ENCODE measurements at places on chromosomes 6 and 20. TPM values are rescaled to one million over a fixed set of nuclear protein-coding genes. Genes with fewer than 3 reads are reported as not detected.

Gene FAM209A
- not detected for total RNA-seq

GRCh38 chr6:148693882-148694484 lies 52.8 kb upstream of the UST start:
- DNase-seq = peak; percentile 4

Gene FAM83B
- not detected for total RNA-seq

Gene PCSK2
- not detected for total RNA-seq

DNA sequence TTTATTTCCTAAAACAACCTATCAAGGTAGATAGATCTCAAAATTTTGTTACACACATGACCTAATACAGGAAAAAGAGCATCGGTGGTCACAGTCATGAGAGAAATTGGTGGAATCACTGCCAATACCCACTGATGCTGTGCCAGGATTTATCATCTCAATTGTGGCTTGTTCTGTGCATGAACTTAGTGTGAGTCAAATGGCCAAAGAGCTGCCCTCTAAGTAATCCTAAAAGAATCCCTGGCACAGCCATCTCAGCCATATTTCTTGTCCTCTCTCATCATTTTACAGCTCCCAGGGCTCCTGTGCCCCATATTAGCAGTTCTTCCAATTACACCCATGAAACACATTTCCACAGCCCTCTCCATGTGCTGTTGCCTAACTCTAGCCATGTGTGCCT lies 6.1 kb downstream of the GSTA5 start:
- DNase-seq = peak; percentile 90

DNA sequence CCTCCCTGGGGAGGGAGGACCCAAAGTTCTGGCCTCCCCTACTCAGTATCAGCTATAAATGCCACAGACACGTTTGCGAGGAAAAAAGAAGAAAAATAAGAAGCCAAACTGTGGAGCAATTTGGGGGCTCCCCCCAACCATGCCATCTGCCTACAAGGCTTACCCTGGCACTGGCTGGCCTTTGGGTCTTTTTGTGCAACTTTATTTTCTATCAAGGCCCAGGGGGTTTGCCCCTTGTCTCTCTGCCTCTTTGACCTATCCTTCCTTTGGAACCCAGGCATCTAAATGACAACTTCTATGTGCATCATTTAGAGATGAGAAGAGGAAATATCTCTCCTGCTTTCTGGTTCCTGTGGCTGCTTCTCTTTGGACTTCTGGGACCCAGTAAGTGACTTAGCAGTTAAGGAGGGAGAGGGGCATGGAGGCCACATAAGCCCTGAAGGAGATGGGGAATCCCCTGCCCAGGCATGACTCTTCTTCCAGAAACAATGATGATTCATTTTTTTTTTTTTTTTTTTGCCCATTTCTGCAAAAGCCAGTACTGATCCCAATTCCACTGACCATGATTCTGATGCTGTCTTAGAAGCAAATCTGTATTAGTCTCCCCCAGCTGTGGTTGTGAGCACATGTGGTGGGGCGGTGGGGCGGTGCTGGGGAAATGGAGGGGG lies at the start of gene MUC22:
MUC22 (plus strand) TSS at position 82 of the 668 bp plus-strand sequence; CDS start at position 315, 233 bp downstream.
- DNase-seq = peak; percentile 51

Gene ENTPD6
- total RNA-seq = 46.4 TPM

- no peak for DNase-seq
Observed at GRCh38 chr6:52102405-52102804, 15.0 kb upstream of the PKHD1 start.

Gene HAO1
- total RNA-seq = not detected

DNA sequence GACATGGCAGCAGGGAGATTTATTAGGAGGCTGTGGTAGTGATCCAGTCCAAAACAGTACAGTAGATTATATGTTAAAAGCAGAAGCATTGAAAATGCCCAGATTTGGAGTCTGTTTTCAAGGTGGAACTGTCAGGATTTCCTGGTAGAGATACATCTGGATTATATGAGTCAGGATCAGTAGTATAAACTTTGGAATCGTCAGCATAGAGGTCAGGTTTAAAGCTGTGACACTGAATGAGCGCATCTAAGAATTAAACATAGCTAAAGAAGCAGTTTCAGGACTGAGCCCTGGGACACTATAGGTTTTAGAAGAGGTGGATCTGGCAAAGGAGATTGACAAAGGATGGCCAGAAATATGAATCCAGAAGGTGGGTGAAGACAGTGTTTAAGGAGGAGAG lies 60.4 kb downstream of the RNF144B start:
- no peak for DNase-seq

- DNase-seq = no peak
Observed at GRCh38 chr6:150537491-150537890, 62.2 kb upstream of the PLEKHG1 start.

GRCh38 chr20:57786304-57786932 lies 76.6 kb upstream of the PMEPA1 start:
- no peak for DNase-seq

- peak; percentile 63 for DNase-seq
Observed at GRCh38 chr20:51156041-51156982, 133.4 kb upstream of the KCNG1 start.

DNA sequence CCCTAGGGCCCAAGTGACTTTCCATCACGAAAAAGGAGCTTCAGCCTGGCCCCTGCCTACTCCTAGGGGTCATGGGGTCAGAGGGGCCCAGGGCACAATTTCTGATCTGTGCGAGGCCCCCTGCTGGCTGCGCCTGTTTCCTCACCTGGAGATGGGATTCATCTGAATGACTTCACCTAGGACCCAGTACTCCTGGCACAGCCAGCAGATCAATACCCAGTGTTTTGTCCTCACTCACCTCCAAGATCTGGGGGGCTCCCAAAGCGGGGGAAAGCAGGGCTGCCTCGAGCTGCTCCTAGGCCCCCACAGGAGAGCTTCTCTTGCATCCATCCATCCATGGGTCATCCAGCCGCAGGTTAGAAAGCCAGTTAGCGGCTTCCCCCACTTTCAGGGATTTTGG lies 33.8 kb downstream of the CD40 start:
- DNase-seq = no peak

DNA sequence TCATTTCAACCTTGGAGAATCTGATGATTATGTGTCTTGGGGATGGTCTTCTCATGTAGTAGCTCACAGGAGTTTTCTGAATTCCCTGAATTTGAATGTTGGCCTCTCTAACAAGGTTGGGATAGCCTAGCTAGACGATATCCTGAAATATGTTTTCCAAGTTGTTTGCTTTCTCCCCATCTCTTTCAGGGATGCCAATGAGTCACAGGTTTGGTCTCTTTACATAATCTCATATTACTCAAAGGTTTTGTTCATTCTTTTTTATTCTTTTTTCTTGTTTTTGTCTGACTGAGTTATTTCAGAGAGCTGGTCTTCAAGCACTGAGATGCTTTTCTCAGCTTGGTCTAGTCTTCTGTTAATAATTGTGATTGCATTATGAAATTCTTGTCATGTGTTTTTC lies 42.7 kb upstream of the COL9A1 start:
- no peak for DNase-seq

Gene CFB
- 7.3 TPM for total RNA-seq

- no peak for DNase-seq
Observed at GRCh38 chr20:48799328-48800105, 28.3 kb downstream of the PREX1 start.

Gene MAPK13
- 6.6 TPM for total RNA-seq

GRCh38 chr6:160523223-160523622 lies 140.9 kb downstream of the LPA start:
- DNase-seq = no peak

Gene SLC18B1
- total RNA-seq = 3.4 TPM

DNA sequence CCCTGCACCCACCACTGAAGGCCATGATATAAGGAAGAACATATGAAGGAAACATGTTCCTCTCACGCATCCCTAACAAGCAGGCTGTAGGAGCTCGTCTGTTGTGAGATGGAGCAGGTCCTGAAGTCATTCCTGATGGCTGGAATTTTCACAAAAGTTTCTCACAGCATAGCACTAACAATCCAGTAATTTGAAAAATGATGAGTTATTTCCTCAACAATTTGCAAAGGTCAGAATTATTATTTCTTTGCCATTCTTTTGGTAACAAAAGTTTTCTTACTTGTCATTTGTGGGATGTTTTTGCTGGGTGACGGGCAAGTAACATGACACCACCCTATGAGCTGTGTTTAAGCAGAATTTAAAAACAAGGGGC lies 27.6 kb upstream of the FRMD1 start:
- peak; percentile 20 for DNase-seq

DNA sequence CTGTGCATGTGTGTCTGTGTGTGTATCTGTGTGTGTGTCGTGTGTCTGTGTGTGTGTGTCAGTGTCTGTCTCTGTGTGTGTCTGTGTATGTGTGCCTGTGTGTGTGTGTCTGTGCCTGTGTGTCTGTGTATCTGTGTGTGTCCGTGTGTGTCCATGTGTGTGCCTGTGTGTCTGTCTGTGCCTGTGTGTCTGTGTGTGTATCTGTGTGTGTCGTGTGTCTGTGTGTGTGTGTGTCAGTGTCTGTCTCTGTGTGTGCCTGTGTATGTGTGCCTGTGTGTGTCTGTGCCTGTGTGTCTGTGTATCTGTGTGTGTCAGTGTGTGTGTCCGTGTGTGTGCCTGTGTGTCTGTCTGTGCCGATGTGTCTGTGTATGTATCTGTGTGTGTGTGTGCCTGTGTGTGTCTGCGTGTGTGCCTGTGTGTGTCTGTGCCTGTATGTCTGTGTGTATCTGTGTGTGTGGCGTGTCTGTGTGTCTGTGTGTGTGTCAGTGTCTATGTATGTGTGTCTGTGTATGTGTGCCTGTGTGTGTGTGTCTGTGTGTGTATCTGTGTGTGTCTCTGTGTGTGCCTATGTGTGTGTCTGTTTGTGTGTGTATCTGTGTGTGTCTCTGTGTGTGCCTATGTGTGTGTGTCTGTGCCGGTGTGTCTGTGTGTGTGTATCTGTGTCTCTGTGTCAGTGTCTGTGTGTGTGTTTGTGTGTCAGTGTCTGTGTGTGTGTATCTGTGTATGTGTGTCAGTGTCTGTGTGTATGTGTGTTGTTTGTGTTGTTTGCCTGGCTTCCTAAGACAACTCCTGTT lies 11.6 kb downstream of the SNPH start:
- no peak for DNase-seq

Gene JPH2
- total RNA-seq = 9.7 TPM

Gene SSR1
- 129 TPM for total RNA-seq

DNA sequence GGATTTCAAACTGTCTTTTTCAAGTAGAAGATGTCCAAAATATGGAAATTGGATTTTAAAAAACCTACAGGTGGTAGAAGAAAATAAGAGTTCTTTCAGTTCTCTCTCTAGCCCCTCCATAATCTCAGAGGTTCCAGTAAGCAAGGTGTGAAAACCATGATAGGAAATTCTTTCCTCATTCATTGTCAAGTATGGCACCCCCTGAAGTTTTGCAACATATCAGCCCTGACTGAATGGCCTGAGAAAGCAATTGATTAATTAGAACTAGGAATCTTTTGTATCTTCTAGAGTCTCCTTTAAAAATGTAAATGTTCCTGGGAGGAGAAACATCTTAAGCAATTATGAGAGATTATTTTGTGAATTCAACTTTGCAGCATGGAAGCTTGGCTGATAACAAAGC lies 198.7 kb upstream of the STXBP5 start:
- no peak for DNase-seq

DNA sequence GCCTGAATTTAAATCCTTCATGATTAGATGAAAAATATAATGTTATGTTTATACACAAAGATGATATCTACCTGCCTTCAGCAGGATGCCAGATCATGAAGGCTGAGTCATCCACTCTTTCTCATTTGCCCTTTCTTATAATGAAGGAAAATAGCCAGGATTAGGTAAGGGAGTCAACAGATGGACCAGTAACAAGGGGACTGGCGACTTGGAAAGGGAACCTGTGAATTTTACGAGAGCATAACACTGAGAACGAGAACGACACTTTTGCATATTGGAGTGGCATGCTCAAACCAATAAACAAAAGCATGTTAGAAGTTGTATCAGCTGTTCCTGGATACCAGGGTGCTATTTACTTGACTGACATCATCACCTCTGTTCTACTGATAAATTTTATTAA lies 154.0 kb downstream of the LAMP5 start:
- DNase-seq = no peak

- no peak for DNase-seq
Observed at GRCh38 chr6:45586216-45587171, 208.8 kb upstream of the SUPT3H start.

Gene ORC3
- total RNA-seq = 34.7 TPM

Gene BPIFB1
- not detected for total RNA-seq

DNA sequence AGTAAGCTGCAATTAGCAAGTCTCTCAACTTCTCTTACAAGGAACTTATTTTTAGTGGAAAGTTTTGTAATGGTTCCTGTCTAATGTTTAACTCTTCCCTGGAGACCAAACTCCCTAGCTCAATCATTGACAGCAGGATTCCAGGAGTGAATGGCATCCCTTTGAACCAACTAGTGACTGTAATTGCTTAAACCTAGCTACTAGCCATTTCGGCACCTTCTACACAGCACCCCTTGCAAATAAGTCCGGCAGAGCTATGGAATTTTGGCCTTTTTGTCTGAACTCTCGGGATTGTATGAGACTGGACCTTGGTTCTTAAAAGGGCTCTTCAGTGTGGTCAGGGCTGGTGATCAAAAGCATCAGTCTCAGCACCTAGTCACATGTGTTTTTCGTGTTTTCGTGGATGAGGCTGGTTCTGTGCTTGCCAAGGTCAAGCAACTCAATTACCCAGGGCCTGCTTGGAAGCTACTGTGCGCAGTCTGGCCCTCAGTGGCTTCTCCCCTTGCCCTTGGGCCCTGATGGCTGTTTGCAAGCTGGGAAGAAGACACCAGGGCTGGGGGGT lies 135.3 kb upstream of the NEDD9 start:
- DNase-seq = no peak

Gene TDRD6
- total RNA-seq = not detected

- DNase-seq = no peak
Observed at GRCh38 chr6:125829433-125829832, 38.7 kb downstream of the NCOA7 start.

- no peak for DNase-seq
Observed at GRCh38 chr6:139627091-139627490, 252.6 kb upstream of the CITED2 start.

- DNase-seq = no peak
Observed at GRCh38 chr6:134278000-134278399, 39.9 kb downstream of the SGK1 start.

- no peak for DNase-seq
Observed at GRCh38 chr6:118135371-118135770, 228.3 kb downstream of the SLC35F1 start.

GRCh38 chr20:5349448-5349847 lies 32.7 kb upstream of the PROKR2 start:
- DNase-seq = peak; percentile 24

Gene LCA5
- total RNA-seq = 4.2 TPM

GRCh38 chr6:95279616-95280015 lies 297.7 kb upstream of the MANEA start:
- DNase-seq = no peak
